HFF-Myc (cell line): ENCODE measurements at places on chromosomes 1 and 21.
A peak's percentile ranks its signal among the peaks of the same experiment; 100 is the strongest.

GRCh38 chr1:94413311-94413710, 4.9 kb upstream of the ABCD3 start:
- no peak for DNase-seq

DNA sequence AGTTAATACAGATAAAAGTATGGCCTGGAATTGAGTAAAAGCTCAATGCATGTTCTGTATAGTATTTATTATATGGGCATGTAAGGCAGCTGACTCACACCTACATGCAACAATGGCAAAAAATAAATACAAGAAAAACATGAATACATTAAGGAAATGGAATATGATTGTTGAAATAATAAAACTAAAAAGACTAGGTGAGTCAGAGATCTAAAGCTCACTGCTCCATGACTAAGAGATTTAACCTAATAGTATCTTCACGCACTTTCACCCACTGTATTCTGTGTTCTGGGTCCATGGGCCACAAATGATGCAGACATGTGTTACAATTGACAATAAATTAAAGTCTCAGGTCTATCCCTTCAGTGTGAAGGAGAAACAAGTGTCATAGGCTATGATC, 607.0 kb downstream of the AGBL4 start:
- DNase-seq, result no peak

DNA sequence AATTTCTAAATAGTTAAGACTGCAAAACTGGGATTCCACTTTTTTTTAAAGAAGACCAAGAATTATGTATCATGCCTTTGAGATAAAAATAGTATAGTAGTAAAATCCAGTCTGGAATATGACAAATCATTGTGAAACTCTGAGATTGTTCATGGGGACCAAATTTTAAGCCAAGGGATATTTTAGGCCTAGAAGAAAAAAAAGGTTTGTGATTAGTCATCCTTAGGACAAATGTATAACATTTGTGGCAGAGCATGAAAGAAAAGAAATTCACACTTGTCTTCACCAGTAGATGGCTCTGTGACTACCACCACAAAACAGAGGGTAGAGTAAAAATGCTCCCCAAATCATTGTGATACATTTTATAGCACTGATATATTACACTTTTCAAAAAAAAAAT, 226.1 kb downstream of the KCTD3 start:
- DNase-seq, result peak; percentile 20

DNA sequence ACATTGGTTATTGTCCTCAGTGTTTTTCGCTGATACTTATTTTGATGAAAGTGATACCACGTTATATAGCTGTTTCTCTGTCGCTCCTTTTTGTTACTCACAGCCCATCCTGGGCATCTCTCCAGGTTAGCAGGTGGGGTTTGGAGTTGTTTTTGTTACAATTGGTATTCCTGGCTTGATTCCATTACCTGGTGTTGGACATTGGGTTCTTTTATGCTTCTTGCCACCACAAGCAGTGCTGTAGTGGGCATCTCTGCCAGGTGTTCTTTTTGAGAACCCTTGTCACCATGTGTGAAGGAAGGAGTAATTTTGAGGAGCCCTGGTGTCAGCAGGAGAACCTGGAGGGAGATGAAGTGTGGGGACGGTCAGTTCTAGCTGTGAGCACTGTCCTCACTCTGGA, 47.5 kb upstream of the PWP2 start:
- no peak for DNase-seq

DNA sequence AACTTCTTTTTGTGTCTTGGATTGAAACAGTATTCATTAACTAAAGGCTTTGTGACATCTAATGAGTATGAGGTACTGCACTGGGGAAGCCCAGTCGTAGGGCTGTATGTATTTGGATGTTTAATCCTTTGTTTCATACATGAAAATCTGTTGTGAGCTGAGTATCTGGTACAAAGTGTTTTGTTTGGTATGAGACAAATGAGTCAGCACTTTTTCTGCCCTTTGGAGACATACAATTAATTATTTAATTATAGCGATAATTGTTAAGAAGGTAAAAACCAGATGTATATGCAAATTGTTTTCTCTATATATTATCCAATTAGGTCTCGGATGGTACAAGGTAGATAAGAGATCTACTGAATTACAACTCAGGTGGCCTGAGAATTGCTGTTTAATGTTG, 36.3 kb downstream of the MARK1 start:
- no peak for DNase-seq

DNA sequence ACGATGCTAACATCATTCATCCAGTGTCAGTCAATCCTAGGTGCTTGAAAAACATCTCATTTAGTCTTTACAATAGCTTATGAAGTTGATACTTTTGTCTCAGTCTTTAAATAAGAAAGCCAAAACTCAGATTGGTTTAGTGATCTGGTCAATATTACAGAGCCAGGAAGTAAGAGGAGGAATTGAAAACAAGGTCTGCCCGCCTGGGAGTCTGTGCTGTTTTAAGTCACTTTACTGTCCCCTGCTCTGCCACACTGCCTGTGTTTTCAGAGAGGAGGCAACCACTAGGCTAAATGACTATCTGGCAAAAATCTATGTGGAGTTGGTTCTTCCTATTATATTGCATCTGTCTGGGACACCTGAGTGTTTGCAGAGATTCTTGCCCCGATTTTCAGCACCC, 62.3 kb downstream of the ST6GALNAC3 start:
- no peak for DNase-seq

GRCh38 chr1:169786974-169787373, 7.7 kb downstream of the METTL18 start:
- no peak for DNase-seq

DNA sequence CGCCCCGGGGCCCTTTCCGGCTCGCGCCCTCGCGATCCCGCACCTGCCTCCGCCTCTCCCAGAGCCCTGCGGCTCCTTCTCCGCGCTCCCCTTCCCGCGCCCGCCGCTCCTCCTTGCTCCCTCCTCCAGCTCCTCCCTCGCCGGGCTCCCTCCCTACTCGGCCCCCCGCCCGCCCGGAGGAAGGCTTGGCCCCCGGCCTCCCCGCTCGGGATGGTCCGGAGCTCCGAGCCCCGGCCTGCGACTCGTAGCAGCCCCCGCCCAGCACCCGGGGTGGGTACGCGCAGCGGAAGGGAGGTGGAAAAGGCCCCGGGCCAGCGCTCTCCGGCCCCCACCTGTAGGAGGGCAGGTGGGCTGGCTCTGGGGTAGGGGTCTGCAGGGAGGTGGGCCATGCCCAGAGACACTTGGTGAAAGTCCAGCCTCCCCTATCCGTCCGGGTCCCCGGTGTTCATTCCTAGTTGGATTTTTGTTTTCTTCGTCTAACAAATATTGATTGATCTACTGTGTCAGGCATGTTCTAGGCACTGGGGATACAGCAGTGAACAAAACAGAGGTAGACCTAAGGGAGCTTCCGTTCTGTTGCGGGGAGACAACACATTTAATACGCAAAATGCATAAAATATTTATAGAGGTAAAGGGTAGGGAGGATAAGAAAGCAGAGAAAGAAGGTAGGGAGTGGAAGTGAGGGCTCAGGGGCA, at the start of gene HTR1D:
Gene HTR1D (minus strand): TSS at position 82 of the 695 bp plus-strand sequence. CDS start 23,283 bp downstream, outside the sequence.
- DNase-seq, result no peak

DNA sequence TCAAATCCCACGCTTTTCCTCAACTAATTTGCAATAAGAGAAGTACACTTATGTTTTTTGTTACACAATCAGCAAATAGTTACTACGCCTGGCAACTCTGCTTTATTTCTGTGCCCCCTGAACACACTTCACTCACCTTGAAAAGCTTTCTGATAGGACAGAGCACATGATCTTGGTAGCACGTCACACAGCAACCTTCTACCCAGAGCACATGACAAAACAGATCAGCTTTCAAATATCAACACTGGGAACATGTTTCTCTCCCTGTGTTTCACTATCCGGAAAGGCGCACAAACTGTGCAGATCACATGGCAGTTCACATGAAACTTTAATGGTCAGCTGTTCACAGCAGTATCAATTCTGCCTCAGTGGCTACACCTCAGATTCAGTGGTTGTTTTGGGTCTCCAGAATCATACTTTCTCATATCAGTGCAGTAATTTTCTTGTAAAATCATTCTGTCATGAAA, 2.2 kb downstream of the SLC19A2 start:
- DNase-seq, result no peak

GRCh38 chr21:32073190-32073589, 200.4 kb downstream of the HUNK start:
- no peak for DNase-seq

GRCh38 chr1:151159373-151159772, 2.9 kb downstream of the TNFAIP8L2 start:
- no peak for DNase-seq

- DNase-seq, result no peak
Measured at GRCh38 chr1:157833145-157833544, 8.5 kb downstream of the CD5L start.

DNA sequence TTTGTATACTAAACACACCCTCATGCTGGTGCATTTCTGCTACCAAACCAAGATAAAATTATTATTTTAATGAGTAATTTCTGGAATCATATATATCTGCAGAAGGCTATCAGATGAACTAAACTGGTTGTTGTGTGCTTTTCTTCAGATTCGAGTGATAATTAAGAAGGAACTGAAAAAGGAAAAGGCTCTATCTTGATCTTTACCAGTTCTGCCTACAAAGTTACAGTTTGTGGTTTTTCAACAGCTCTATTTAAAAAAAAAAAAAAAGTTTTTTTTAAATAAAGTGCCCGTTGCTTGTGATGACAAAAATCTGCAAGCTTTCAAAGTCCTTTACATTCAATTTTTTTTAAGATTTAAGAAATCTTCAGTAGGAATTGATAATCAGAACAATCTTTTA, 13.6 kb downstream of the DENND1B start:
- DNase-seq, result no peak

DNA sequence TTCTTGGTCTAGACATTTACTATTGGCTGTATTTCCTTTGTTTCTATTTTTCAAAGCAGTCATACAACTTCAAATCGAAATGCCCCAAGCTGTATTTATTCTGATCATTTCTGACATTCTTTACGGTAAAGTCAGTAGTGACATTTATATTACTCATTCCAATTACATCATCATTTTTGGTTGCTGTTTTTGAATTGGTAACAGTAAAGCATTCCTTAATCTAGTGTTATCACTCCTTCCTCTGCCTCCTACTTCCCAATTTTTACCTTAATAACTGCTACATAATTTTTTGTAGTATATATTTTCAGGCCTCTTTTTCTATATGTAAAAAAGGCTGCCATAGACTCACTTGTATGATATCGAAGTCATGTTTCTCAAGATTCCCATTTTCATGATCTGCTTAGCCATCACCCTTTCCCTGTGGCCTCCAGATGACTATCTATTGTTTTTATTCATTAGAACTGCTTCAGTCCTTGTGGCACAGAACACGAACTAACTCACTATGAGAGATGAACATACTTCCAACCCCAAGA, 167.2 kb downstream of the RUNX1 start:
- DNase-seq, result no peak

DNA sequence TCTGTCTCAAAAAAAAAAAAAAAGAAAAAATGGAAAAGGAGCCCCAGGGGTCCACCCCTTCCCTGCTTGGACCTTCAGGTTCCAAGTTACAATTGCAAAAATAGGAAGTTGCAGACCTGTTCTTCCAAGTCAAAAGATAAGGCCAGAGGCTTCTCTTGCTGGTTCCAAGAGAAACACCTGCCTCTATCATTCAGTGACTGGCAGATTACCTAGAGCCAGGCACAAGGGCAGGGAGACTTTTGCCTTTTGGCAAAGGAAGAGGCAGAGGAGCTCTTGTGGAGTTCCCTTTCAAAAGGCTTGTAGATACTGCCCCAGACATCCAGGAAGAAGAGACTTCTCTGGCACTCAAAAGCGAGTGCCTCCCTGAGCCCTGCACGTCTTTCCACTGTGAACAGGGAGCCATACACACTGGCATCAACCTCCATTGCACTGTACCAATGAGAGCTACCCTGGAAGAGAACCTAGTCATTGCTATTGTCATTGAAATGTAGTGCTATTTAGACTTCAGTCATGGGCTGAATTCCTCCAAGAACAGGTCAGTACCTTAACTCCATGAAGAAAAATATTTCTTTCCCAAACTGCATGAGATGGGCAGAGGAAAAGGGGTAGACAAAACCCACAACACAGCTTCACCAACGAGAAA, 91.2 kb downstream of the LMX1A start:
- DNase-seq, result no peak

DNA sequence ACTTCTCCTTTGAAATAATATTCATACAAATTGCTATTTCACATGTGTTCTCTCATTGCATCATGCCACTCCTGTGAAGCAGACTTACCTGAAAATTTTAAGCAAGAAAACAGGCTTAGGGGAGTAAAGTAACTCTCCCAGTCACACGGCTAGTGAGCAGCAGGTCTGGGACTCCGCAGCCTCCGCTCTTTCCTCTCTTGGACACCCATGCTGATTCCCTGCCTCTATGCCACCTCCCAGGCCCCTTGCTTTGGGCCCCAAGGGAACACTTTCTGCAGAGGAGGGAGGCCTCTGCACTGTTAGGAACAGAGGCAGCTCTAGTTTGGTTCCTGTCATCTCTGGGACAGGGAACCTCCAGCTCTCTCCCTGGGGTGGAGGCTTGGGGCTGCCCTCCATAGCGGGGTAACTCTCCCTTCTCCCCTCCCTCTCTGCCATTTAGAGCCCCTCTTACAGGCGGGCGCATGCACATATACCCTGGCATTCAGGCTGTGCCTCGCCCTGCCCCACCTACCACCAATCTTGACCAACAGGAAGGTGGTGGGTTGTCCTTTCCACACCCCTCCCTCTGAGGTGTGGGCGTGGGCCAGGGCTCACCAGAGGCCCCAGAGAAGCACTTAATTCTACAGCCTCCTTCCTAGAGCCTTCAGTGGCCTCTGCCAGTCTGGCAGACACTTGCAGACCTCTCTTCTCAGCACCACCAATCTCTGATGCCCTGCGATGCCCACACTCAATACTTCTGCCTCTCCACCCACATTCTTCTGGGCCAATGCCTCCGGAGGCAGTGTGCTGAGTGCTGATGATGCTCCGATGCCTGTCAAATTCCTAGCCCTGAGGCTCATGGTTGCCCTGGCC, at the start of gene RXFP4:
Gene RXFP4 (plus strand): TSS at position 646 of the 852 bp plus-strand sequence. CDS start 72 bp downstream, at position 718.
- no peak for DNase-seq

DNA sequence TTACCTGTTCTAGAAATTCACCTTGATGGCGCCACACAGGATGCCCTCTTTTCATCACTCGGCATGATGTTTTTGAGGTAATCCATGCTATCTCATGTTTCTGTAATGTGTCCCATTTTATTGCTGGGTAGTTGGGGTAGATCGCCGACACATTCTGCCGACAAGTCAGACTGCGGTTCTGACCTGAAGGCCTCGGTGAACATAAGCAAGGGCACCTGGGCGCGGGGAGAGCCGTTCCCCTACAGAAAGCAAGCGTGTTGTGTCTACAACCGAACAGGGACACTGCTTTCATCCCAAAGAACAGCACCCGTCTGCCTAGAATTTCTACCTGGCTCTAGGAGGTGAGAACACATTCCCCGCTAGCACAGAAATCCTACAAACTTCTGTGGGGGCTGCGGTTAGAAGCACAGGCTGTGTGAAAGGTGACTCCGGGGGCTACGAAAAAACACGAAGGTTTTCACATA, 149.2 kb downstream of the PPIAL4G start:
- no peak for DNase-seq

GRCh38 chr1:211753649-211754251, 76.8 kb downstream of the LPGAT1 start:
- no peak for DNase-seq
